ENCODE measurements at places on chromosomes 11 and 22.

- DNase-seq: no peak
Measured at GRCh38 chr11:19816040-19816439, 103.4 kb downstream of the NAV2 start.

DNA sequence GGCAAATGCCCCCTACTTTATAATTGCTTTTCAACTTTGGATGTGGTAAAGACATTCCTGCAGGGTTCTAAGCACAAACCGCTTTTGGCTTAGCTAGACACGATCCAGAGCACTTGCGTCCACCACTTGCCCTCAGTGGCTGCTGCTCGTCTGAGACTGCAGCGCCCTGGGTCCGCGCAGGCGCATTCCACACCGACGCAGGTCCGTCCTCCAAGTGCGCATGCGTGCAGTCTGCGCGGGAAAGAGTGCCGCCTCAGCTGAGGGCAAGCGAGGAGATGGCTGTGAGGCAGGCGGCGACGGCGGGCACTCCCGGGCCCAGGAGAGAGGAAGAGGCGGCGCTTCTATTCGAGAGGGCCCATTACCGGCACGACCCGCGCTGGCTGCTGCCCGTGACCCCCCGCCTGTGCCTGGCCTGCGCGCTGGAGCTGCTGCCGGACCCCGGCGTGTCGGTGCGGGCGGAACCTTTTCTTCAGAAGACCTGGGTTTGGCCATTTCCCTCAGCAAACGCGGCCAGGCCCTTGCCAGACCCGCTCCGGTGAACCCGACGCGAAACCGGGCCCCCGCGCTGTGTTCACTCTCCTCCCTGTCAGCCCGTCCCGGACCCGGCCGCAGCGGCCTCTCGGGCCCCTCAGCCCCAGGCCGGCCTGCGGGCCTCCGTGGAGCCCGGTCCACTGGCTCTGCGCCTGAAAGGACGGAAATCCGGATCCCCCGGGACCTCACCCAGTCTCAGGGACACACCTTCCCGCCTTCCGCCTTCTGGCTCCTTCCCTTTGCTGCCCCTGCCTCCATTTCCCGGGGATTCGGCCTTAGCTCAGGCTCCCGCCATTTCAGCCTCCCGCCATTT lies at the start of gene MEI1:
TSS of gene MEI1 (plus strand) at position 240 of the 844 bp plus-strand sequence. CDS start at position 276, 36 bp downstream.
- peak; percentile 84 for DNase-seq

GRCh38 chr11:70434813-70435278 lies 36.5 kb downstream of the CTTN start:
- DNase-seq: no peak

GRCh38 chr11:14678350-14678749 lies 34.7 kb downstream of the PDE3B start:
- DNase-seq: no peak

GRCh38 chr11:76339221-76339620 lies 41.7 kb downstream of the THAP12 start:
- no peak for DNase-seq

GRCh38 chr11:104791896-104792295 lies 106.4 kb downstream of the CASP12 start:
- no peak for DNase-seq

DNA sequence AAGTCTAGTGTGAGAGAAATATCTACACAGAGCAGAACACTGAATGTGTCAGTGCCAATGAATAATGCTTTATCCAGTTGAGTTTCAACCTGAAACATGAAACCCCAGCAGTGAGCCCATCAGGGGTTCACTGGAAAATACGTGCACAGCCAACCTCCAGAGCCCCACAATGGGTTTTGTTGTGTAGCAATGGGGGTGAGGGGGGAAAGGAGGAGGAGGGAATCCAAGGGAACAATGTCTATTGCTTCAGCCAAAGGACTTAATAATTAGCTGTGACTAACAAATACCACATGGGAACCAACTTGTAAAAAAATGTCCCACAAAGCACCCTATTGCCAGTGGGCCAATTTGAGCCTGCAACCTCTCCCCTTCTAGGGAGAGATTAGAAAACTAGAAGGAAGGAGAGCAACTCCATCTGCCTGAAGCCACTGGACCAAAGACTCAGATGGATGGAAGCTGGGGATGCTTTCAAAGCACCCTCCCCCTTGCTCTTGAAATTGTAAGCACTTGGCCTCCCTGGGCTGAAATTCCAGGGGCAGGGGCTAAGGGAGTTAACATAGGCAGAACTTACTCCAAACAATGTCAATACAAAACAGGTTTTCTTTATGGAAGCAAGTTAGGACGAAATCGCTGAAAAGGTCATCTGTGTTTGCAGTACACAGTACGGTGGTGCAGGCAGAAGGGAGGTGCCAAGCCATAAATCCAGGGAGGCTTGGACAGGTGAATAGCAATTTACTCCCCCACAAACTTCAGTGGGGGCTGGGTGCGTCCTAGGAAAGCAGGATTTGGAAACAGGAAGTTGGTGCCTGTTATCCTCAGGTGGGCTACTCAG lies 99.8 kb downstream of the ARL14EP start:
- DNase-seq: no peak

DNA sequence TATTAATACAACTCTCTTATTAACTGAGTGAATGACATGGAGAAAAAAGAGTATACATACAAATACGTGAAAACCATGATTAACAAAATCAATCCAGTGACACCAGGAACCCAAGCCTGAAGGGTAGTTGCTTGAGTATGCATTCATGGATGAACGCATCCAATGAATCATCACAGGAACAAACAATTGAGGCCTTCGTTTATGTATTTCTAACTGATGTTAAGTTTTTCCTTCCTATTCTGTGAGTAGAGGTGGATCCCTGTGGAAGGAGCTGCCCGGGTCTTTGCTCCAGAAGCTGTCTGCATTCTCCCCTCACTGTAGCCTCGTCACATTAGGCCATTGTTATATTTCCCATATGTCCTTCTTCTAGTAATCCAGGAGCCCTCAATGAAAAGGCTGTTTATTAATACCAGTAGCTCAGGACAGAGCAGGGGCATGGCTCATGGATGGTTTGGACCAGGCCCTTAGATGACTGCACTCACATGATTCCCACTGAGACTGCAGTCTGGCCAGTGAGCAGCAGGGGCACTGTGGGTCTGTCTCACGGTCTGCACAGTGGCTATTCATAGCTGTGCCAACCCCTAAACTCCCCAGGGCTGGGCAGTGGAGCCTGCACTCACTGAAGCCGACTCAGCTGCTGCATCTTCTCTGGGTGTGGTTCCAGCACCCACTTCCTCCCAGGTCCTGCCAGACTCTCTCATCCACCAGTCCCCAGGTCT lies 128.1 kb upstream of the TOP3B start:
- DNase-seq: no peak

DNA sequence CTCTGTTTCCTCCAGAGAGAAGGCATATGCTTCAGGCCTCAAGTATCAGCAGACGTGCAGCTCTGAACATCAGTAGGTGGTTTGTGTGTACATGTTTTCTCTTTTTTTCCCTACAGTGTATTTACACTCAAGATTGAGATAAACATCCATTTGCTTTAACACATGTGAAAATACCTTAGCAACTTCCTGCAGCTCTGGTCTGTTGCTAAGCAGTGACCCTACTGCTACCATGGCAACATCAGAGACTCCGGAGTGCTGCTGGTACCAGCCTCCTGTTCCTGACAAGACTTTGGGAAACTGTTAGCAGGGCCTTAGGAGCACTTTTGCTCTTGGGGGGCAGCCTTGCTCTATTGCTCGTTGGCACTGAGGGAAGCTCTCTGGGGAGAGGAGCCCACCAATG lies 221.2 kb upstream of the PLET1 start:
- no peak for DNase-seq

- no peak for DNase-seq
Measured at GRCh38 chr11:77883775-77884174, 62.8 kb downstream of the AAMDC start.

GRCh38 chr11:70108250-70108649 lies 30.1 kb downstream of the ANO1 start:
- no peak for DNase-seq

GRCh38 chr22:44293876-44294275 lies 18.9 kb downstream of the SHISAL1 start:
- DNase-seq: no peak

- no peak for DNase-seq
Measured at GRCh38 chr11:12674936-12675696, 895 bp downstream of the TEAD1 start.

GRCh38 chr22:49942565-49943404 lies 17.8 kb upstream of the PIM3 start:
- no peak for DNase-seq

- no peak for DNase-seq
Measured at GRCh38 chr22:38481162-38481870, 13.4 kb downstream of the KDELR3 start.

DNA sequence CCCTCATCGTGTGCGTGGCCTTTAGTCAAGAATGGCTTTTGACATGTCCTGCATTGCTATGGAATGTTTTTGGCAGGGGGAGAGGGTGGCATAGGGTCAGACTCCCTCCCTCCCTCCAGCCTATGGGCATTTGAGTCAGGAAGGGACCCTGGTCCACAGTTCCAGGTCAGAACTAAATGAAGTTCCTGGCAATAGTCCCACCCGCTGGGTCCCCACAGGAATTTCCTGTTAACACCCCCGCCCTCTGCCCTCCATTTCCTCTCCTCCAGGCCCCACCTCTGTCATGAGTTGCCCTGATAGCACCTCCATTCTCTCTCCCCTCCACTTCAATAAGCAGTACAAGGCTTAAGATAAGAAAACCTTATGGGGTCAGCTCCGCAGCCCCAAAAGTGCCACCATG lies 40.8 kb upstream of the LMO2 start:
- DNase-seq: no peak

- no peak for DNase-seq
Measured at GRCh38 chr11:76209973-76210930, 4.0 kb upstream of the WNT11 start.

DNA sequence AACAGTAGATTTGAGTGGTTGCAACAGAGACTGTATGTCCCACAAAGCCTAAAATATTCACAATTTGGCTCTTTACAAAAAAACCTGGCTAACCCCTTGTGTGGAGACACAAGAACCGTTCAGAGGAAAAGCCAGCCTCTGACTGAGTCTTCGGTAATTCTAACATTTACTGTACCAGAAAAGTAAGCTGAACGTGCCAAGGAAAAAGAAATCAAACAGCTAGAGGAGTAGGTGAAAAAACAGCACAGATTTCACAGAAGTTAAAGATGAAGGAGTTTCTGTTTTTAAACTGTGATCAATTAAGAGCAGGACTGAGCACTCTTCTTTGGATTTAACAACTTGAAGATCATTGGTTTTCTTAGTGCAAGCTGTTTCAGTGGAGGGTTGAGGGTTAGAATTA lies 424.7 kb upstream of the KIRREL3 start:
- no peak for DNase-seq

DNA sequence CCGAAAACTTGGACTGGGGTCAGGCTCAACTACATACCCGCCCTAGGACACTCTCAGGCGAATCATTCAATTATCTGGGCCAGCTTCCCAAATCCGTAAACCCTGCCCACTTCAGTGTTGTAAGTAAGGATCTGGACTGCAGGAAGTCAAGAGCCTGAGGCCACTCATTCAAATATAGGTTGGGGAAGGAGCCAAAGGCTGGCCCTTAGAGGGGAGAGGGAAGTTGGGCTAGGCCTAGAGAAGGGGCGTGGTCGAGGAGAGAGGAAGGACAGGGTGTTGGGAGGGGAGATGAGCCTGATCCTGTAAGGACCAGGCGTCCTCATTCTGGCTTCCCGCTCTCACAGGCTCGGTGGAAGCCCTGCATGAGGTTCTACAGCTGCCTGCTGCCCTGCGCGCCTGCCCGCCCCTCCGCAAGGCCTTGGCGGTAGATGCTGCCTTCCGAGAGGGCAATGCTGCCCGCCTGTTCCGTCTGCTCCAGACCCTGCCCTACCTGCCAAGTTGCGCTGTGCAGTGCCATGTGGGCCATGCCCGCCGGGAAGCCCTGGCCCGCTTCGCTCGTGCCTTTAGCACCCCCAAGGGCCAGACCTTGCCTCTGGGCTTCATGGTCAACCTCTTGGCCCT lies 3.0 kb downstream of the SAC3D1 start:
- no peak for DNase-seq

- DNase-seq: no peak
Measured at GRCh38 chr11:58647866-58648265, 25.4 kb downstream of the CNTF start.

GRCh38 chr22:48709976-48710375 lies 1117.7 kb downstream of the BRD1 start:
- no peak for DNase-seq

GRCh38 chr22:25817092-25817943 lies 75.3 kb downstream of the MYO18B start:
- DNase-seq: no peak

DNA sequence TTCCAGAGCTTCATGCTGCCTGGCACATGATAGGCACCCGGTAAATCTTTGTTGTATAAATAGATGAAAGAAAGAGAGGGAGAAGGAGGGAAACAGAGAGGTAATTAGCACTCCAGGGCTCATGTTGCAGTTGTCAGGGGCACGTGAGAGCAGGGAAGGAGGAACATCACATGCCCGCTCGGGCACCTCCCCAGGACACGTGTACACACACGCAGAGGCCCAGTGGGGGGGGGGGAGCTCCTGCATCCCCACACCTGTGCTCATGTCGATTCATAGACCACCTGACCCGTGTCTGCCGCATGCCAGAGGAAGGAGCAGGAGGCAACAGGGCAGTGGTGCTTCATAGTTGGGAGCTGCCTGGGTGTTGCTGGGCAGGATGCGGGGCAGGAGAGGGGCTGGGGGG lies 37.1 kb upstream of the NNMT start:
- no peak for DNase-seq

GRCh38 chr22:31578171-31578570 lies 81.8 kb downstream of the SFI1 start:
- no peak for DNase-seq

- DNase-seq: no peak
Measured at GRCh38 chr11:123393312-123393927, 36.6 kb upstream of the GRAMD1B start.

- no peak for DNase-seq
Measured at GRCh38 chr22:47484960-47485569, 722.6 kb downstream of the TBC1D22A start.

GRCh38 chr11:62546929-62547625 lies 471 bp upstream of the AHNAK start:
- DNase-seq: no peak

- no peak for DNase-seq
Measured at GRCh38 chr11:111472228-111472627, 40.0 kb downstream of the BTG4 start.

- DNase-seq: no peak
Measured at GRCh38 chr22:24486501-24486921, 8.6 kb upstream of the UPB1 start.

GRCh38 chr11:133149698-133150097 lies 382.6 kb downstream of the OPCML start:
- no peak for DNase-seq

DNA sequence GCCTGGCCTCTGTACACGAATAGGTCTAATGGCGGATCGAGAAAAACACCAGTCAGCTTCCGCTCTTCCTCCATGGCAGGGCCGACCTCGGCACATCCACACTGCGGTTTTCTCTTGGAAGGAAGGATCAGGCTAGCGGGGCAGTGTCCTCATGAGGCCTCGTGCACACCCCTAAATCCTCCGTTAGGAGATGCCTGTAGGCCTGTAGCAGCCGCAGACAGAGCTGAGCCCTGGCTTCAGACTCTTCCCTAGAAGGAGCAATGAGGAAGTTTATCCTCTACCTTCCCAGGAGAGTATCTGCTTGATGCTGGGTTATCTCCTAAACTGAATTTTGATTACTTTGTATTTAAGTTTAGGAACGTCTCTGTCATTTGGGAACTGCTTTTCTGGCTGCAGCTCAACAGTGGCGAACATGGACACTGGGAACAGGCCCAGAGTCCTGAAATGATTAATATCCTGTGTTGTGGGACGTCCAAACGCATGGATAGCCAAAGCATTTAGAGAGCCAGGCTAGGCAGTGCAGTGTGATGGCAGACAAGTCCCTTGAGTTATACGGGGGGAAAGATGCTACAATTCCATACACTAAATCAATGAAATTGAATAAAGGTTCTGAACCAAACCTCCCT lies 16.5 kb upstream of the BMAL1 start:
- no peak for DNase-seq

All from T-helper 17 cell (primary cell).